ENCODE measurements at places on chromosomes 1 and 21.

DNA sequence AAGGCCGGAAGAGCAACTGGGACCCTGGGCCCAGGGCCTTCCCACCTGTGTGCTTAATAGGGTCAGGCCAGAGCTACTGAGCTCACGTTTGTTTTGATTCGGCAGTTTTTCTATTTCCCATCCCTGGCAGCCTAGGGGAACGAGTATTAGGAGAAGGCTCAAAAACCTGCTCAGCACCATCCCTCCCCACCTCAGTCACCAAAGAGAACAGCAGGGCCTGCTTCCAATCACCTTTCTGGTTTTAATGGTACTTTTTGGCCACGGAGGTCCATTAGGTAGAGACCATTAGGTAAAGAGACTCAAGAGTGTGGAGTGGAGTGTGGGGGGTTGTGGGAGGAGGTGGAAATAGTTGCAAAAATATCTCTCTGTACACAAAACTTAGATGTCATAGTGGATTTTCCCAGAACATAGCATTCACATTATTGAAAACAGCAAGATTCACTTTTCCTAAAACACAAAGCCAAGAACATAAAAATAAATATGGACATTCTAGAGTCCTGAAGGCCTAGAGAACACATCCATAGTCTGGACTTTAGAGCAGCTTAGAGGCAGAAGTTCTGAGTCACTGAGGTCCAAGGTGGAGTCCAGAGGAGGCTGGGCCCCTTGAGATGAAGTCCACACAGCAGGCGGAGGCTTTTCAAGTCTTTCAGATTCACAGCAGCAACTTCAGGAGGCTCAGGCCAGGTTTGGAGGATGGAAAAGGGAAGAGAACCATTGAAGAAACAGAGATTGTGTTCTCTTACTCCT, 19.5 kb downstream of the NUAK2 start:
- DNase-seq = no peak

GRCh38 chr21:18478513-18478912, 74.9 kb upstream of the TMPRSS15 start:
- no peak for DNase-seq

- DNase-seq = no peak
These were observed 16.4 kb upstream of the MIXL1 start for GRCh38 chr1:226207048-226207447.

GRCh38 chr1:162292422-162292849, 84.2 kb downstream of the SPATA46 start:
- no peak for DNase-seq

DNA sequence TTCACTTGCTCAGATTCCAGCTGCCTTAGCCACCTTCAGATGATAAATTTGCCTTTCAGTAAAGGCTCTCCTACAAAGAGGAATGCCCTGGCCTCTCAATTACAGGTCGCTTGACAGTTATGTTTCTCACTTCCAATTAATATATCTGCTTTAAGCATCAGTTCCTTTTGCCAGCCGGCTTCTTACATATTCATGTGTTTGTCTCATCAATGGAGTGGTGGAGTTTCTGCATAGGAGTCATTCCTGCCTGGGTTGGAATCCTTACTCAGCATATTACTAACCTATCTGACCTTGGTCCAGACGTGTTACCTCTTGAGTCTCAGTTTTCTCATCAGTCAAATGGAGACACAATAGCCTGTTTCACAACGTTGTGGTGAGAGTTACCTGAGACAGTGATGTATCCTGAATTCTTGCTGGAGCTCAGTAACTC, 9.4 kb upstream of the SESN2 start:
- DNase-seq = no peak

- no peak for DNase-seq
These were observed 57.0 kb upstream of the TARBP1 start for GRCh38 chr1:234535763-234536515.

DNA sequence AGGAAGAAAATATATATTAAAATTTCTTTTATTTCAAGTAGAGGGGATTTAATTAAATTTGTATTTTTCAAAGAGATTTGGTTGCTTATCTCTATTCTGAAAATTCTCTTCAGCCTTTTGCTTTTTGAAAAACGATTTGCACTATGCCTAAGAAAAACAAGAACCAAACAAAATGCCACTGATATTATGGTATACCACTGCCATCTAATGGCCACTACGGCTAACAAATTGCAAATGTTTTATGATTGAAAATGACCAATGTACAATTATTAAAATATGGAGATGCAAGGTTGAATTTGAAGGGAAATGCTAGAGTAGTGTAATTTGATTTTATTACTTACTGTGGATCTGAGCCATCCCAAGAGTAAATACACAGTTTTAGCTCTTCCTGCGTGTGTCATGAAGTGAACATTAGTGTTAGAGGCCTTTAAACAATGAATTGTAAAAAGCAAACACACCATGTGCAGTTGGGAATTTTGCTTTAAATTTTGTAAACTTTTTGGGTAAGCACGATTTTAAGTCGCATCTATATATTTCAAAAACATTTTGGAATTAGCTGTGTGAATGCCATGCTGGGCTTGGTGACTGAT, 137.4 kb upstream of the USP25 start:
- peak; percentile 70 for DNase-seq

GRCh38 chr1:228860911-228861831, 125.9 kb downstream of the RHOU start:
- DNase-seq = no peak

DNA sequence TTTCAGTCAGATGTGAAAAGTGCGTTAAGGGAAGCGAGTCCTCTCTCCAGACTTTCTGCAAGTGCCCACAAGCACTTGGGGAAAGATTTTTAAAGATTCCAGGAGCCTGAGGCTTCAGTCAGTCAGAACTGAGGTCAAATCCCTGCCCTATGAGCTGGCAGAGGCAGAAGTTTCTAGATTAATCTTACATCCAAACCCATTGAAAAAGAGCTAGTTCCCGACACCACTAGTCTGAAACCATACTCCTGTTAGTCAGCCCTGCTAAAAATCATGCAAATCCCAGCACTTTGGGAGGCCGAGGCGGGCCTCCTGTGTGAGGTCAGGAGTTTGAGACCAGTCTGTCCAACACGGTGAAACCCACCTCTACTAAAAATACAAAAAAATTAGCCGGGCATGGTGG, 21.0 kb downstream of the RSPH1 start:
- DNase-seq = no peak

DNA sequence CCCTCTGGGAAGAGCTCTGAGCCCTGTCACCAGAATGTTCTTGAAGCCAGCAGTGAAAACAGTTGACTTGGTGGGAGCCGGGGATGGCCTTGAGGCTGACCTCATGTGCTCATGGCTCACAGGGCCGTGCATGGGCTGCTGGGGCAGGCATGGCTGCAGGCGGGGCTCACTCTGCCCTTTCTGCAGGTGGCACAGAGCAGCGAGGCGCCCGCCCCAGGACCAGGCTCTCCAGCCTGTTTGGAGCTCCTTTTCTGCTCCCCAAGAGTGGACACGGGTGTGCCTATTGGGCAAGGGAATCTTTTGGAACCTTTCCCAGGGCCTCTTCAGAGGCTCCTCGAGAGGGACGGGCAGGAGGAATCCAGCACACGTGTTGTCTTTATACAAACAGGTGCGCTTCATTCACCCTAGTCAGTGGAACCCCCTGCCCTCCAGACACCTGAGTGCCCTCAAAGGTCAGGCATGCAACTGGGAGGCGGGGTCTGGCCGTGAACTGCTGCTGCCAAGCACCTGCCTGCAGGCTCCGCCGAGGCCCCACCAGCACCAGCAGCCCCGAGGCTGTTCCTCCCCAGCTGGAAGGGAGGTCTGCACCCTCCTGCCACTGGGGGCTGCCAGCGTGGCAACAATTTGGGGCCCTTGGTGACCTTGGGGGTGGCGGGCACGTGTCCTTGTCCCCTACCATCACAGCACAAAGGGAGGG, 2.6 kb upstream of the TTC34 start:
- DNase-seq = no peak

GRCh38 chr1:101242324-101243050, 5.7 kb downstream of the S1PR1 start:
- no peak for DNase-seq

DNA sequence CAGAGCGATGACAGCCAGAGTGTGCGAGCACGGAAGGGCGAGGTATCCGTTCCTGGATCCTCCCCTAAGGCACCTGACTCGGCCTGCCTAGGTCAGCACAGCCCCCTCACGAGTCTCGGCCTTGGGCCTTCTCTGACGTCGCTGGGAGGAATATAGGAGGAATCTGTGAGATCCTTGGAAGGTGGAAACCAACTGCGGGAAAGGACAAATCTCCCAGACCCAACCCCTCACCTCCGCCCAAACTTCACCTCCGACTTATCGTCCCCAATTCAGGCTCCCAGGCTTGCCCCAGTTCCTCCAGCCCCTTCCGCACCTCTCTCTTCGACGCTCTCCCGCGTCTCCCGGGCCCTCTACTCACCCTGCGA, 494 bp downstream of the APH1A start:
- DNase-seq = no peak

DNA sequence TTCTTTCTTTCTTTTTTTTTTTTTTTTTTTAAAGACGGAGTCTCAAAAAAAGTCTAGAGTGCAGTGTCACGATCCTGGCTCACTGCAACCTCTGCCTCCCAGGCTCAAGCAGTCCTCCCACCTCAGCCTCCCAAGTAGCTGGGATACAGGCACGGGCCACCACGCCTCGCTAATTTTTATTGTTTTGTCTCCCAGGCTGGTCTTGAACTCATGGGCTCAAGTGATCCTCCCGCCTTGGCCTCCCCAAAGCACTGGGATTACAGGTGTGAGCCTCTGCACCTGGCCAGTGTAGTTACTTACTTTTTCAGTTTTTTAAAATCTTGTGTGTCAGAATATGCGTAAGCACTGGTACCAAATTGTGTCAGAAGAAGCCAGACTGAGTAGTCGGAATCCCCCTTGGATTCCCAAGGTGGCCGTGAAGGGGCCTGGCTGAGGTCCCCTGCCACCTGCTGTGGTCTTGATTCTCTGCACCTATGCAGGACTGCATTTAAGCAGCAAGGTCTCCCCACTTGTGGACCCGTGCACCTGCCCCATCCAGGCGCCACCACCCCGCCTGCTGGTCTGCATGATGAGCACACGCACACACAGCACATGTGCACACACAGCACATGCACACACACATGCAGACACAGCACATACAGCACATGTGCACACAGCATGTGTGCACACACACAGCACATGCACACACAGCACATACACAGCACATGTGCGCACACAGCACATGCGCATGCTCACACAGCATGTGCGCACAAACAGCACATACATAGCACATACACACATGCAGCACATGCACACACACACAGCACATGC, 47.5 kb downstream of the PCNT start:
- no peak for DNase-seq

DNA sequence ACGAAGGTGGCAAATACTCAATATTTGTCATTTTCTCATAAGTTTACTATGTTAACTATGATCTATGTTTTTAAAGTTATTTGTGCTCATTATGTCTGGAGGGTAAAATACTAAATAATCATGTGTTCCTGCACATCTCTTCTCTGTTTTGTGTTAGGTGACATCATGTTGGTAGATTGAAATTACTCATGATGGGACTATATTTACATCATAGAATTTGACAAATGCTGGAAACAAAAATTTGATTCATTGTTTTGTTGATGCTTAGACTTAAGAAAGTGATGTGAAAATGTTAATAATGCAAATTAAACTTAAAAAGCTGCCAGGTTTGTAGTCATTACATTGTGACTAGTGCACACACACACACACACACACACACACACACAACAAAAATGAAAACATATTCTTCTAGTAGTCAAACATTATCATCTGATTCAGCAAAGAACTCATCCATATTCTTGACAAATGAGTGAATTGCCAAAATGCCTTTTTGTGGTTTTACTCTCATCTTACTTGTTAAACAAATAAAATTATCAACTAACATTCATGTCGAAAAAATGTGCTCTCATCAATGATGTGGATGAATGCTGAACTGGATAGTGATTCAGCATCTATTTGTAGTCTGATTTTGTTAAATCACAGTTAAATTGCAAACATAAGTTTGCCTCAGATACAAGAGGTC, 870.7 kb downstream of the BRINP3 start:
- no peak for DNase-seq

- no peak for DNase-seq
These were observed 86.8 kb upstream of the GCLM start for GRCh38 chr1:93995837-93996536.

DNA sequence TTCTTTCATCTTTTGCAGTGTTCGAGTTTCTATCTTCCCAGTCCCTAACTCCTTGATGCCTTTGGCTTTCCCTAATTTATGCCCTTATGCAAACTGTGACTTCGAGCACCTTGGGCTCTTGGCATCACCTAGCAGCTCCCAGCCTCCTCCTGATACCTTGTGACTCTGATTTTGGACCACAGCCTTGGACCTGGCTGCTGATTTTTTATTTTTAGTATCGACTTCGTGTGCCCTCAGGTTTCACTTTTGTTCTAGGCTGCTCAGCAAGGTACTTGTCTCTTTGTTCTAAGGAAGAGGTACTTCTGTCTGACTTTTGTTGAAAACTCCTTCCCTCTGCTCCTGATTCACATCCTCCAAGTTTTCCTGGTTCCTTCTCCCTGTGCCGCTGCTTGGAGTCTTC, 69.6 kb upstream of the KCNK1 start:
- DNase-seq = no peak

DNA sequence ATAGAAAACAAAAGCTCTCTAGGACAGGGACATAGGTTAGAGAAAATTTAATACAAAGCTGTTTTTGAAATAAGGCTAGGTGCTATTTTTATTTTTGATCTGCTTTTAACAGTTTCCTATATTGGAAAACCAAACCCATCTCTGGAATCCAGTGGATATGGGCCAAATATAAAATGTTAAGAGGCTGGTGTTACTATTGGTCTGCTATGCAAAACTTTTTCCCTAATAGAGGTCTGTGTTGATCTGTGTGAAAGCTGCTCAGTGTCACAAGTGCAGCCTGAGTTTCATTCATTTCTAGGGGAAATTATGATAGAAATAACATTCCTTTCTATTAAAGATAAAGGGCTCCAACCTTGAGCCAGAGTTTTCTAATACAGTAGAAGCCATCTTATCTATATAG, 116.4 kb downstream of the OLFML2B start:
- no peak for DNase-seq

DNA sequence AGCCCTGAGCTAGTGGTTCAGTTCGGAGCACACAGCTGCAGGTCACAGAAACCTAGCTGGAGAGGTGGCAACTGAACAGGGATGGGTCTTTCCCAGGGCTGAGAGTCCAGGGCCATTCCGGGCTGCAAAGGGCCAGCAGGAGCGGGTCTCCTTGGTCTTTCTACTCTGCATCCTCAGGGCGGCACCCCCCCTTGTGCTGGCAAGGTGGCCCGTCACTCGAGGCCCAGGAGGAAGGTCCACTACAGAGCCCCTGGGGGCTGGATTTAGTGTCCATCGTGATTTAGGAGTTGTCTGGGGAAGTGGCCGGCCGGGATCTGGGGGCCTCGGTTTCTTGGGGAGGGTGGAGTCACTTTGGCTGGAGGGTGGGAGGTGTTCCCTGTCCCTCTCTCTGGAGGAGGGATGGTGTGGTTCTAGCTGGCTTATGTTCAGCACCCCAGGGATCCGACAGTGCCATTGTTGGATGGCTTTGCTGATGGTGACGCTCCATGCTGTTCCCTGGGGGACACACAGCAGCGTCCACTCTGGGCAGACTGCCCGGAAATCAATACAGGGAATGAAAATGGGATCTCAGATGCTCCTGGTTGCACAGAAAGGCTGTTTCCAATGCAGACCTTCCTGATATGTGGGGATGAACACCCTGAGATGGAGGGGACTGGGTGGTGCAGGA, 64.4 kb downstream of the UMODL1 start:
- DNase-seq = no peak

GRCh38 chr1:157137408-157138219, 581 bp downstream of the ETV3 start:
- DNase-seq = peak; percentile 65
